Right renal pelvis (tissue), 4 donors: ENCODE measurements at places on chromosomes 1 and 21.

GRCh38 chr1:36420409-36420808 is 22.7 kb upstream of the LSM10 start:
- no peak for DNase-seq

- no peak for DNase-seq
These were observed at the start of gene PRSS38 for GRCh38 chr1:227815468-227816409. Gene PRSS38 (plus strand): TSS chr1:227815675. CDS start chr1:227815717, 42 bp downstream.

GRCh38 chr1:186283374-186283773 is 91.7 kb downstream of the TPR start:
- no peak for DNase-seq

GRCh38 chr1:110548381-110548780 is 29.4 kb upstream of the KCNA10 start:
- DNase-seq, result no peak

GRCh38 chr1:211480941-211481545 is 10.9 kb downstream of the RD3 start:
- no peak for DNase-seq

DNA sequence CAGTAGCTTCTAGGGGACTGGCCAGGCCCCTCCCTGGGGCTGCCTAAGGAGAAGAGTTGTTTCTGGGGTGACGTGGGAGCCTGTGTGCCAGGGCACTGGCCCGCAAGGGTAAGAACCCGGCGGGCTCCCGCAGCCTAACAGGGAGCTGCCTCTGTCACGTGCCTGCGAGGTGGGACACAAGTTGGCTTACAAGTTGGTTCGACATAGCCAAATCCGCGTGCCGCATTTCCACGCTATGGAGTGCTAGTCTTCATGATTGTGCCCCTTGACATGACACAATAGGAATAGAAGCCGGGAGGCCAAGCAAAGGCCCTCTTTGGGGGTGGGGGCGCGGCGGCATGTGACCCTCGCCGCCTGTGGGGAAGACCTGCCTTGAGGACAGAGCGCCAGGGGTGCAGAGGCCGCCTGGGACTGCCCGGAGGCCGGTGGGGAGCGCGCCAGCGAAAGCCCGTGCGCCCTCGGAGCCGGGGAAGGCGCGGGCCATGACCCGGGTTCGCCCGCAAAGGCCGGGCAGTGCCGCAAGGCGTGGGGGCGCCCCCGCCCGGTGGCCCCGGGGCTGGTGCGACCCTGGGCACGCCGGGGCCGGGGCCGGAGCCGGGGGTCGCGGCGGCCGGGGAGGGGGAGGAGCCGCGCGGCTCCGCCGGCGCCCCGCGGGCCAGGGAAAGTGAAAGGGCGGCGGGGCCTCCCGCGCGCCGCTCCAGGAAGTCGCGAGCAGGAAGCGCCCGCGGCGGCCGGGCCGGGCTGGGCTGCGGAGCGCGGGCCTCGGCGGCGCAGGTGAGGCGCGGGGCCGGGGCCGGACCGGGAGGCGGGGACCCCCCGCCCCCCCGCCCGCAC is at the start of gene SLC37A1:
Gene SLC37A1 (plus strand): TSS at position 702 of the 834 bp plus-strand sequence. CDS start 4,603 bp downstream, outside the sequence.
- DNase-seq, result no peak

DNA sequence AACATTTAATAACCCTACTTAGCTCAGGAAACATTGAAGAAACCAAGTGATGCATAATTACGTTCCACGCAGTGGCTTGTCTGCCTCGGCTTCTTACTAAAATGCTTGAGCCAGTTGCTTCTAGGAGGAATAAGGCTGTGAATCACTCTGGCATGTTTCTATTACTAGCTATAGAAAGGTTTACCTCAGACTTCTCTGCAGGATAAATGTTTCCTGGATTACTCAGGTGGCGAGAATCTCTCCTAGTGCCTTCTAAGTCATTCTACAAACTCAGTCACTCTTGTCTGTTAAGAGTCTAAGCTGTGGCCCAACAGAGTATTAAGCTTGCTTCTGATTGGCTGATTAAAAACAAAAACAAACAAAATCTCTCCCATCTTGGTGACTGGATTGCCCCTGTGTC is 92.0 kb upstream of the RALGPS2 start:
- no peak for DNase-seq

DNA sequence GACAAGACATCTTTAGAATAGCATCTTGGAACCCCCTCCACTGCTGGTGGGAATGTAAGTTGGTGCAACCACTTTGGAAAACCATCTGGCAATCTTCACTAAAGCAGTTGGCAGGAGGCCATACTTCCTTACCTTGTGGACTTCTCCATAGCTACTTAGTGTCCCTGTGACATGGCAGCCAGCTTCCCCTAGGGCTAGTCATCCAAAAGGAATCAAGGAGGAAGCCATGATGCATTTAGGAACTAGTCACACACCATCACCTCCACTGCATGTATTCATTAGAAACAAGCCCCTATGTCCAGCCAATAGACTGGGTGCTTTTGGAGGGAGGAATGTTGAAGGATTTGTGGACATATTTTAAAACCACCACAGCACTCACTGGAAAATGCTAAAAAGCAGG is 19.9 kb downstream of the MX2 start:
- DNase-seq, result no peak
